DND-41 (cell line): ENCODE measurements at places on chromosomes 5 and 9.

- no peak for DNase-seq
Measured at GRCh38 chr5:103502662-103503061, 59.9 kb downstream of the NUDT12 start.

DNA sequence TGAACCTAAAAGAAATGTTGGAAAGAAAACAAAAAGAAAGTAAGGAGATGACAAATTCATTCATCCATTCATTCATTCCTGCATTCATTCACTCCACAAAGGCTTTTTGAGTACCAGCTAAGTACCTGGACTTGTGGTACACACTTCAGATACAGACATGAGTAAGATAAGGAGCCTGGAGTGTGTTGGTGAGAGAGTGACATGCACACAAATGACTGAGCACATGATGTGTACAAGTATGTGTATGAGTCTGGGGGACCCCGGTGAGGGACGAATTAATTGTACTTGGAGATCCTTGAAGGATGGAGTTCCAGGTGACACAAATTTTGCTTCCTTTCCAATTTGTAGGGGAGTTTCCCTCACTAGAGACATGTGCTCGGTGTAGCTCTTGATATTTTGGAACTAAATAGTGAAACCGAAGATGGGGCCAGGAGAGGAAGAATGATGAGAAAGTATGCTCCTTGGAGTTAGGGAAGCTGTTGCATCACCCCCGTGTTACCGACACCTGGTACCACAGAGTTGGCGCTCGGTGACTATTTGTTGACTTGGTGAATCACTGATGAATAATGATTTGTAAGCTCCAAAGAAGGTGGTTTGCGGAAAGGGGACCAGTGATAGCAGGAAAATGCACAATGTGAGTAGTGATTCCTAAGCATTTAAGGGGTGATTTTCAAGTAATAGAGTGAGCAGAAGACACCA is 509.8 kb downstream of the CCDC171 start:
- no peak for DNase-seq

DNA sequence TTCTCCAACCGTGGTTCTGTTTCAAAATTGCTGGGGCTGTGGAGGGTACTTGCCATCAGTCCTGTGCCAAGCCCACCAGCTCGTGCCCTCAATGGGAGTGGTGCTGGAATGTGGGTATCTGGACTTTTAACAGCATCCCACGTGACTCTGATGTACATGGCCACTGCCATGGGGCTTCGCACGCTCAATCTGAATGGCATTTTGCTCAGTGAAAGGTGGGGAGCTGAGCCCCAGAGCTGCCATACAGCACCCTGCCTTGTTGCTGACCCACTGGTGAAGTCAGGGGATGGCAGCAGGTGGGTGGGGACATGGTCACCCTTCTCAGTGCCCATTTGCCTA is 16.6 kb upstream of the SYNPO start:
- no peak for DNase-seq

- DNase-seq: no peak
Measured at GRCh38 chr9:98862936-98863335, 55.5 kb downstream of the GALNT12 start.

GRCh38 chr9:134852906-134853654 is 27.5 kb upstream of the FCN2 start:
- no peak for DNase-seq

- no peak for DNase-seq
Measured at GRCh38 chr9:8262625-8263622, 463.3 kb upstream of the DMAC1 start.

- no peak for DNase-seq
Measured at GRCh38 chr5:158910782-158911692, 188.7 kb downstream of the EBF1 start.

DNA sequence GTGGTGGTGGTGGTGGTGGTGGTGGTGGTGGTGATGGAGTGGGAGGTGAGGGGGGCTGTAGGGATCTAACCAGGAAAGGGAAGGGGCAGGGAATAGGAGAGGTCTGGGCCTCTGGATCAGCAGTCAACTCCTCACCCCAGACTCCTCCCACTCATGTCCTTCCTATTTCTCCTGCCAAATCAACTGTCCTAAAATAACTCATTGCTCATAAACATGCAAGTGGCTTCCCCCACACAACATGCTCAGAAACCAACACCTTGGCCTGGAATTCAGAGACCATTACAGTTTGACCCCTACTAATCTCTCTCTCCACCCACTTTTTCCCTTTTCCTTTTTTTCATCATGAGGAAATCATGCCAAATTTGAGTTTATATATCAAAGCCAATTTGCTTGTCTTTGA is 8.4 kb upstream of the FSD1L start:
- no peak for DNase-seq

- no peak for DNase-seq
Measured at GRCh38 chr5:16957304-16958196, 21.5 kb upstream of the MYO10 start.

- no peak for DNase-seq
Measured at GRCh38 chr5:132814503-132815294, 1.6 kb downstream of the SOWAHA start.

- DNase-seq: no peak
Measured at GRCh38 chr9:101571114-101571513, 23.7 kb downstream of the PPP3R2 start.

DNA sequence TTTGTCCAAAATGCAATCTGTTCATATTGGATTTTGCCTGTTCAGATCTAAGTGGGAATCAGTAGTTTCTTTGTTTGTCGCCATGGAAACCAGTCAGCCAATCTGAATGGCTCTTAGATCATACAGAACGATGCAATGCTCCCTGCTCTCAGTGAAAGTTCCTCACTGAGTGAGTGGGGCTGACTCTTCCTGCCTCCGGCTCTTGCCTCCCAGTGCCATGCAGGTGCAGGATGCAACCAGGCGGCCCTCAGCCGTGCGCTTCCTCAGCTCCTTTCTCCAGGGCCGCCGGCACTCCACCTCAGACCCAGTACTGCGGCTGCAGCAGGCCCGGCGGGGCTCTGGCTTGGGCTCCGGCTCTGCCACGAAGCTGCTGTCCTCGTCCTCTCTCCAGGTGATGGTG is at the start of gene PTPDC1:
Gene PTPDC1 (plus strand): TSS at position 151 of the 400 bp plus-strand sequence. CDS start 67 bp downstream, at position 218.
- DNase-seq: no peak

GRCh38 chr9:22452415-22453010 is 5.9 kb downstream of the DMRTA1 start:
- peak; percentile 38 for DNase-seq

DNA sequence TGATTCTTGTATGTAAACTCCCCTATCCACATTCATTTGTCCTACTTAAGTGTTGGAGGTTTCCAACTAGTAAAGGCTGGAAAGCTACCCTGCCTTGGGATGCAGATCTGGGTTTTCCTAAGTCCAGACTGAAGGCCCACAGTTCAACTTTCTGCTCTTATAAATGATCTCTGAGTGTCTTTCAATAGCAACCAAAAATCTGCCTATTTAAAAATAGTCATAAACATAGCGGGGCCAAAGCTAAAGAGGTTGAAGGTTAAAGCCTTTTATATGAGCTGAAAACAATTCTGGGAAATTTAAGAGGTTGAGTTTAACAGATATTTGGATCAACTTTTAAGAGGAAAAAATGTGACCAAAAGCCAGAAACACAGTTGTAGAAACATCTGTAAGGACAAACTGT is 87.2 kb downstream of the NTRK2 start:
- no peak for DNase-seq

- no peak for DNase-seq
Measured at GRCh38 chr5:117652958-117653280, 1078.3 kb upstream of the SEMA6A start.

GRCh38 chr5:139950436-139950835 is 92.7 kb downstream of the NRG2 start:
- no peak for DNase-seq

GRCh38 chr5:21646469-21646868 is 1206.7 kb downstream of the CDH12 start:
- no peak for DNase-seq

- no peak for DNase-seq
Measured at GRCh38 chr9:71968541-71969090, 57.2 kb downstream of the C9orf85 start.

GRCh38 chr5:159906943-159907342 is 9.3 kb upstream of the ADRA1B start:
- no peak for DNase-seq

DNA sequence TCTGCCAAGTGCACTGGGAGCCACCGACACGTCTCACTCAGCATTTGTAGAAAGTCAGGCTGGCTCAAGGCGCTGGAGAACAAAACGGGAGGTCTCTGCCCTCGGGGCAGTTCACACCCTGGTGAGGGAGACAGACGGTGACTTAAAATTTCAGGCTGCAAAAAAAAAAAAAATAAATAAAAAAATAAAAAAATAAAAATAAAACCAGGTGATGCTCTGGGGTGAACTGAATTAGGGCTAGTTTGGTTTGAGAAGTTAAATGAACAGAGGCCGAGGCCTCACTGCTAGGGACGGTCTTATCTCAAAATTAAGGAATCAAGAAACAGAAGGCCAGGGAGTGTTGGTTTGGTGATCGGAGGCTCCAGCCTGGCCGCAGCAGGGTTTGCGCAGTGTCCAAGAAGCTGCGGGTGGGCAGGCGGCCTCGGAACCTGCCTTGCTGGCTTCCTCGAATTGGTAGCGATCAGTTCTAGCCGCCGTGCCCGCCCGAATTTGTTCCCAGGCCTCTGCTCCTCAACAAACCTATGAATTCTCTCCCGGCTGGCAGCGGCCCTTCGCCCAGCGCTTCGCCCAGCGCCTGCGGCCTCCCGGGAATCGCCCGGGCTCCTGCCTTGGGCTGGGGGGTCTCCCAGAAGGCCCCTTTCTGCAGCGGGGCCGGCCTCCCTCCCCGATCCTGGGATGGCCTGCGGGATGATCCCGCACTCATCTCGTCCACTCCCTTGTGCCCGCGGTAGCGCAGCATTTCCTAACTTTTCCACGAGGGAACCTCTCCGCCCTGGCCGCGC is 1.5 kb downstream of the NKX2-5 start:
- no peak for DNase-seq

GRCh38 chr5:144335561-144335960 is 164.9 kb downstream of the KCTD16 start:
- no peak for DNase-seq

- no peak for DNase-seq
Measured at GRCh38 chr5:55063220-55063863, 39.1 kb upstream of the GZMA start.

GRCh38 chr9:31519011-31519410 is 865.4 kb upstream of the ACO1 start:
- DNase-seq: no peak

- DNase-seq: peak; percentile 18
Measured at GRCh38 chr9:93600504-93600903, 24.1 kb downstream of the PHF2 start.

DNA sequence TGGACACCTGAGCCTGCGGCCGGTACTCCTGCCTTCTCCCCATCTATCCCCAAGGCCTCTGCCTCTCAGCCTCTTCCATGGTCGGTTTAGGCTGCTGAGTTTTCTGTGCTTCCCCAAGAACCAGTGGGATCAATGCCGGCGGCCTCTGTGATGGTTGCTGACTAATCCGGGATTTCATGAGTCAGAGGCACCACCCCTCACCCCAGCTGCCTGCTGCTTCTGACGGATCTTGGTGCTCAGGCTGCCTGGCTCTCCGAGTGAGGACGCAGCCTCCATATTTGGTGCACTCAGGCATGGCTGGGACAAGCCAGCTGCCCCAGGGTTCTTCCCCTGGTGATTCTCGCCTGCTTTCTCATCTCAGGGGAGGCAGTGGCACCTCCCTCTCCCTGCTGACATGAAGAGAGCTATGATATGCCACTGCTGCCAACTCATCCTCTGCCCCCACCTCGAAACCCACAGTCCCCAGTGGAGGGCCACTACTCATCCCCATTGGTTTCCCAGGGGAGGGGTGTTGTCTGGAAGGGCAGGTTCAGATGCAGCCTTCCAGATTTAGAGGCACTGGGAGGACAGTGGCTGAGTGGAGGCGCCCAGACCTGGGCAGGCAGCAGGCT is 3.3 kb upstream of the MAN1B1 start:
- DNase-seq: no peak

DNA sequence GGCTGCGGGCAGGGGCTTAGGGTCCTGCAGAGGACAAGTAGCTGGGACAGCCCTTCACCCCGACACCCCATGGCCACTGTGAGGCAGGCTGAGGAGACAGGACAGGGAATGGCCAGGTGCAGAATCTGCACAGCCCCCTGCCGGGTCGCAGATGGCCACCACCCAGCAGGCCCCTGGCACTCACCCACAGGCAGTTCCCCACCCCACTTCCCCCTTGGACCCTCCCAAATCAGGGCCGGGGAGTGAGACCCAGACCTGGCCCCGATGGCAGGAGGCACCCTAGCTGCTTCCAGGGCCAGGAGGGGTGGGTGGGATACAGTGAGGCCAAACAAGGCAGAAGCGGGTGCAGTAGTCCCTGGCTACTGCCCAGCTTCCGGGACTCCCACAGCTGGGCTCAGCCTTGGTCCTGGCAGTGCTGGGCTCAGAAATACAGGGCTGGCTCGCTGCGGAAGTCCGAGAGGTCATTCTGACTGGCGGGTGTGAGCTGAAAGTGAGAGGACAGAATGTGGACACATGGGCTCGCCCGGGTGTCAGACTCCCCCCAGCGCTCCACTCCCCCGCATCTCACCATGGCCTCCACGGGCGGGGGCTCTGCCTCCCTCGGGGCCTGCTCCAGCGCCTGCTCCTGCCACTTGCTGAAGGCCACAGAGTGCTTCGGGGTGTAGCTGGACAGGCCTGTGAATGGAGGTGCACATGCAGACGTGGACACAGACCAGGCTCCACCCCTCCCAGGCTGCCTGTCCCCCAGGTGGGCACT is 3.4 kb downstream of the SSNA1 start:
- no peak for DNase-seq
